Naive thymus-derived CD8-positive, alpha-beta T cell (primary cell): ENCODE measurements at places on chromosomes 4 and X. TPM values are rescaled to one million over a fixed set of nuclear protein-coding genes. Genes with fewer than 3 reads are reported as not detected.

Gene HTR2C
- not detected for total RNA-seq

Gene WNK3
- 0.88 TPM for total RNA-seq

Gene CTBP1
- total RNA-seq: 193 TPM

DNA sequence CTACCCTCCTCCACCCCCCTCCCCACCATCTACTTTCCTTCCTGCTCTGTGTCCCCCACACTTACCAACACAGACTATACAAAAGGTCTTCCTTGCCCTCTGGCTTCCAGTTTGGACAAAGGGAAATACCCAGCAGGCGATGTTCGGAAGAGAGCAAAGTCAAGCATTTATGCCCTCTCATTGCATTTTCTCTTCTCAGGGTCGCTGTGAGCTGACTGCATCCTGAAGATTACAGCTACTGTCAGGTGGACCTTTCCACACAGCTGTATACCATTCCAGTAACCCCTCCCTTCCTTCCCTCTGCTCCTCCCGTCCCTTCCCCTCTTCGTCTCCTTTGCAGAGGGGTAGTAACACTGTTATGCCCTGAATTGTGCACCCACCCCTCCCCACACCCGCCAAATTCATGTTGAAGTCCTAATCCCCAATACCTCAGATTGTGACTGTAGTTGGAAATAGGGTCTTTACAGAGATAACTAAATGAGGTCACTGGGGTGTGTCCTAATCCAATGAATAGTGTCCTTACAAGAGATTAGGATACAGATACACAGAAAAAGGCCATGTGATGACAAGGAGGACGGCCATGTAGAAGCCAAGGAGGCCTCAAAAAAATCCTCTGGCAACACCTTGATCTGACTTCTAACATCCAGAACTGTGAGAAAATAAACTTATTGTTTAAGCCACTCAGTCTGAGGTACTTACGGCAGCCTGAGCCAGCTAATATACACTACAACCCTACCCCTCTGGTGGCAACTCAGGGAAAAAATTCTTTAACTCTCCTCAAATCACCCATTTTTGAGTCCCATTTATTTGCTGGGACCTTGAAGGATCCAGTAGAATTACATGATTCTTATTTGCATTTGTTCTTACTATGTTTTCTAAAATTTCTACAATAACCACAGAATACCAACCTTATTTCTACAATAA is 11.7 kb downstream of the MORF4L2 start:
- DNase-seq: no peak

DNA sequence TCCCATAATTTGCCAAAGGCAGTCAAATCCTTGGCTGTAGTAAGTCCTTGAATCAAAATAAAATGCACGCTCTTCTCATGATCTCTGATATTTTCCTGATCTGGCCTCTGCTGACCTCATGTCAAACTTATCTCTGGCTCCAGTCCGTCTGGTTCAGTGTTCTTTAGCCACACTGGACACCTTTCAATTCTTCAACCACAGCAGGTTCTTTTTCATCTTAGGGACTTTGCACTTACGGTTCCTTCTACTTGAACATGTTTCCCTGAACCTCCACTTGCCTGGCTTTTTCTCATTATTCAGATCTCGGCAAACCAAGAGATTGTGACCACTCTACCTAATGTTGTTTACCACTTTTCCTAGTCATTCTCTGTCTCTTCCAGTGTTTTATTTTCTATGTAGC is 10.3 kb downstream of the ENPEP start:
- no peak for DNase-seq

- DNase-seq: peak; percentile 59
Observed at GRCh38 chr4:145234091-145234706, 53.8 kb upstream of the OTUD4 start.

DNA sequence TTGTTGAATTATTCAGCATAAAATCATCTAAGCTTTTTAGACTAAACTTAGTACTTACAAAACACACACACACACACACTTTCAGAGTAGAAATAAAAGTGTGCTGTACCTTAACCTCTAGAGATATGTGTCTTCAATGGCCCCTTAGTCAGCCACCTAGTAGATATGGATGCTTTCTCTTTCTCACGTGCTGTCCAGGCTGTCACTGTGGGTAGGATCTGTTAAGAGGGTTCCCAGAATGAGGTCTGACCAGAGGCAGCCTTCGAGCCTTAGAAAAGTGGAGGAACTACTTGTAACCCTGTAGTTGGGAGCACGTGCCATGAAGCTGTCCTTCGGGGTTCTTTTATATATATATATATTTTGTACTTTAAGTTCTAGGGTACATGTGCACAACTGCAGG is 117.9 kb downstream of the COL4A5 start:
- no peak for DNase-seq

GRCh38 chr4:69984030-69984443 is 11.7 kb upstream of the STATH start:
- DNase-seq: no peak

GRCh38 chr4:164108971-164109370 is 614.5 kb downstream of the TMA16 start:
- DNase-seq: no peak

DNA sequence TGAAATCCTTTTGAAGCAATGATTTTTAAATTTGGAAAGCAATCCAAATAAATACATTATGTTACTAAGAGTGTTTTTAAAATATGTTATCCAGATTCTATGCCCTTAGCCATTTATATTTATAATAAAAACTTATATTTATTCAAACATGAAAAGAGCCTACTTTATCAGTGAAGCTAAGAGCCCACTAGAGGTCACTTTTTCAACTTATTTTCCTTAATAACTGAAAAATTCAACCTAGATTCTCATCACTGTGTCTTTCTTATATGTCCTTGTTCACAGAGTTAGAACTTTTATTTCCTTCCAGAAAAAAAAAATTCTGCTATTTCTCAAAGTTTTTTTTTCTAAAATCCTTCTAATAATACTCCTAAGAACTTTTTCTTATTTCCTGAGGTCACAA is 23.9 kb downstream of the PRDM8 start:
- DNase-seq: no peak

DNA sequence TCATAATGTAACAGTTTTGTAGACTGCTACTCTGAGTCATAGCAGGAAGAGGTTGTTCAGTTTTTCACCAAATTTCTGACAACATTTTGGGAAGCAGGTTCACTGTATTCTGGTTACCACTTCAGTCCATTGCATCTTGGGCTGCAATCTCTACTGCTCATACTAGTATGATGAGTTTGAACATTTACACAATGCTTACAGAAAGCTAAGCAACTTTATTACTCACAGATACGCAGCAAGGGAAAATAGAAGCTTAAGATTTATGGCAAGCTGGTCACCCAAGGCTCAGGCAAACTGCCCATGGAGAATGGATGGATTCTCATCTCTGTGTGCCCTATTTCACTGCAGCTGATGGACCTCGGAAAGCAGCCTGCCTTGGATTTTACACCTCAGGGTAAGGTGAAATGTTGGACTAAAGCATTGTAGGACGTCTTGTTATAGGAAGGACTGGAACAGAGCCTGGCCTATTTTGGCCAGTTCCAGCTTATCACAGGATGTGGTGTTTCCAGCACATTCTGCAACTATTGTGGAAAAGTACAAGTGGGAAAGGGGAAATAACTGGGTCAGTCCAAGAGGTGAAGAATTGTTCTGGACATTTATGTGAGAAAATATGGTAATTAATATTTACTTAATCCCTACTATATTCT is 887.1 kb upstream of the AGA start:
- no peak for DNase-seq

- no peak for DNase-seq
Observed at GRCh38 chrX:11733614-11734013, 24.4 kb upstream of the MSL3 start.
